Stimulated activated CD4-positive, alpha-beta T cell treated with anti-CD3 and anti-CD28 coated beads, Interleukin-2, amount 100 ng/mL, for 24 hours (primary cell): ENCODE measurements at places on chromosomes 13 and 19.

DNA sequence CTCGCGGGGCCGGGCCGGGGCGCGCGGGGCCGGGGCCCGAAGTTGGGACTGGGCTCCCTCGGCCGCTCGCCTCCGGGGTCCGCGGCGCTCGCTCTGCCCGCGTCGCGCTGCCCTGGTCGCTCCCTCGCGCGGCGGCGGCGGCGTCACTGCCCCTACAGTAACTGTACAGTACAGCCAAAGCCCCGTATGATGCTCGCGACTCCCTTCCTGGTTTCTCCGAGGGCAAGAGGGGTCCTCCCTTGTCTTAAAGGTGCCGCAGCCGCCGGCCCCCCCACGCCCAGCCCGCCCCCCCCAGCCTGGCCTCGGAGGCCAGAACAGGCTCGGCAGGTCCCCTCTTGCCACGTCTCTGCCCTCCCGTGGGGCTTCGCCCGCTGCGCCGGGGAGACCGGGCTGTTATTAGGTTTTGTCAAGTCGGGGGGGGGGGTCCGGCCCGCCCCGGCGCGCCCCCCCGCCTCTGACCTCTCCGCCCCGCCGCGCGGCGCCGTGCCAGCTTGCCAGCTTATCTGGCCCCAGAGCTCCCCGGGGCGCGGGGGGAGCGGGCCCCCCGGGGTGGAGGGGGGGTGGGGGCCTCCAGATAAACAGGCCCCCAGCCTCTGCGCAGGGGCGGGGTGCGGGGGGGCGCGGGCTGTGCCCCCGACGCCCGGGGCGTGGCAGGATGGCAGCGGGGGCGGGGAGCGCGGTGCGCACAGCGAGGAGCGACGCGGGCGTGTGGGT lies at the start of gene ZBTB7A:
Gene ZBTB7A, minus strand, starts transcription at position 218 of the 714 bp plus-strand sequence. CDS start 11,667 bp downstream, outside the sequence.
- peak; percentile 75 for DNase-seq

- DNase-seq: no peak
These were observed 5.7 kb upstream of the OR7G3 start for GRCh38 chr19:9132422-9132821.

DNA sequence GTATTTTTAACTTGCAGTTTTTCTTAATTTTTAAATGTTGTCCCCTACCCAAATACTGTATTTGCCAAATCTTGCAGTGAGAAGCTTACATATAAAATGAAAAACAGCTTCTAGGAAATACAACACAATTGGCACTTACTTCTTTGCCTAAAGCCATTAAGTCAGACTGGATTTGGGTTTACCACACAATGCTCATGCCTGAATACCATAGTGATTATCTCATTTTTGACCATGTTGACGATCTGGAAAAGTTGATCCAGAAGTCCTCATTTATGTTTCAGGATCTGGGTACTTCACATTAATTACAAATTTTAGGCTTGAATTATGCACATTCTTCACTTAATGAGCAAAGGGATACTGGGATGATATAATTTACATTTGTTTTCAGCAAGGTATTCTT lies 2.4 kb downstream of the RNF6 start:
- DNase-seq: no peak

DNA sequence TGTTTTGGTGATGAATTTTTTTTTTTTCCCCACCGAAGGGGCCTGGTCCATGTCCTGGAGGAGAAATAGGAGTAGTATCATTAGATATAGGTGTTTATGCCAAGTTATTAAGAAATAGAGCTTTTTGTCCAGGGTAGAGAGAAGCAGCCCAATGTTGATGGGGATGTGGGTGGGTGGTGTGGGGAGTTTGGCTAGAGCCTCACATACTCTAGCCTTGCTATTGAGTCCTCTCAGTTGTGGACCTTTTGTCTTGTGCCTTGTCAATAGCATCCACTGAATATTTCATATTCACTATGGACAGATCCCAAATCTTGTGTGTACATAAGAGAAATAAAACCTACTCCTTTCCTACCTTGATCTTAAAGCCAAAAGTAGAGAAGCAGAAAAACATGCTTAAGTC lies 134.0 kb downstream of the LMO7 start:
- no peak for DNase-seq

GRCh38 chr13:27971236-27971645 lies 2.1 kb upstream of the CDX2 start:
- DNase-seq: no peak

GRCh38 chr13:71589032-71589431 lies 278.0 kb downstream of the DACH1 start:
- no peak for DNase-seq

GRCh38 chr13:21319869-21320641 lies 139.0 kb downstream of the ZDHHC20 start:
- DNase-seq: no peak

DNA sequence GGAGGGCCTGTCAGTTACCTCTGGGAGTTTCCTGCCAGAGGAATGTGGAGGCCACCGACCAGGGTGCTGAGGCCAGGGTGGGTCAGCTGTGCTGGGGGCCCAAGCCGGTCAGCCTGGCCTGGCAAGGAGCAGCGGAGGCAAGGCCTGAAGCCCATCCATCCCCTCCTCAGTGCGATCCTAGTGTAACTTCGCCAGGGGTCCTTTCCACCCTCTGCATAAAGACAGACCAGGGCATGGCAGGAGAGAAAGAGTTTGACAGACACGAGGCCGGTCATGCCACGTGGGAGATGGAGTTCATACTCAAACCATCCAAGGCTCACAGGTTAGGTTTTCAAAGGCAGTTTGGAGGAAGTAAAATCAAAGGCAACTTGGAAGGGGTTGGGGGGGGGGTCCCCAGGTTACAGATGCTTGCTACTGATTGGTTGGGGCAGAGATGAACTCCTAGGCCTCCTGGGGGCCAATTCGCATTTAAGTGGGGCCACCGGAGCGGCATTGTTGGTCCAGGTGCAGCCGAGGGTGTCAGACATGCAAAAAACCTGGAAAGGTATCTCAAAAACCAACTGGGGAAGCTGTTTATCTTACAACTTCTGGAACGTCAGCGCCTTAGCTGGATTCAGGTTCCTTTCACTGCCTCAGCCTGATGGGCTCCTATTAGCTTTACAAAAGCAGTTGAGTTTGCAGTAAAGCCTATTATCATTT lies 36.8 kb upstream of the DPRX start:
- DNase-seq: no peak

DNA sequence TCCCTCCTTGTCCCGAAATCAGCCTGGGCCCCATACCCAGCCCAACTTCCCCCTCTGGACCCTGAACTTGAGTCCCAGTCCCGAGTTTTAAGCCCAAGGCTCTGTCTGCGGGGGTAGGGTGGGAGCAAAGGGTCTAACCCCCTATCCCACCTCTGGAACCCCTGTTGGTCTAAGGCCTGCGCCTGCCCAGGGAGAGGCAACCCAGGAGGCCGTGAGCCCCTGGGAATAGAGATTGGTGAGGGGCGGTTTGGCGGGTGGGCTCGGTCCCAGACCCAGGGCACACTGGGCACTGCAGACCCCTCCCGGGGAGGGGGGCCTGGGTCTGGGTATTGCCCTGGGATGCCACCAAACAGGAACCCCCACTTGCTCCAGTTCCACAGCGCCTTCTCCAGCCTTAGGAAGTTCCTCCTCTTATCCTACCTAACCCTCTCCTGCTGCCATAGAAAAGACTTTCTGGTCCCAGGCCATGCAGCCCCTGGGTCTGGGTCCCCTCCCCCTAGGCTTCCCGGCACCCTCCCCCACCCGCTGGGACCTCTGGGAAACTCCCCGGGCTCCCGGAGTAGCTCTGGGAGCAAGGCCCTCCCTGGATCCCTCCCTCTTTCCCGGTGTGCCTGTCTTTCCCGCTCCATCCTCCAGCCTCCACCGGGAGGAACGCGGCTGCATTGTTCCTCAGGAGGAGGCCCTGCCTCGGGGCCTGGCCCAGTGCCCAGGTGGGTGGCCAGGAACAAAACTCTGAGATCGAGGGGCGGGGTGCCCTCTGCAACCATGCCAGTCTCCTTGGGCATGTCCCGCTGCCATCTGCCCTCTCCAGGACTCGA lies 33.6 kb upstream of the NANOS3 start:
- no peak for DNase-seq

DNA sequence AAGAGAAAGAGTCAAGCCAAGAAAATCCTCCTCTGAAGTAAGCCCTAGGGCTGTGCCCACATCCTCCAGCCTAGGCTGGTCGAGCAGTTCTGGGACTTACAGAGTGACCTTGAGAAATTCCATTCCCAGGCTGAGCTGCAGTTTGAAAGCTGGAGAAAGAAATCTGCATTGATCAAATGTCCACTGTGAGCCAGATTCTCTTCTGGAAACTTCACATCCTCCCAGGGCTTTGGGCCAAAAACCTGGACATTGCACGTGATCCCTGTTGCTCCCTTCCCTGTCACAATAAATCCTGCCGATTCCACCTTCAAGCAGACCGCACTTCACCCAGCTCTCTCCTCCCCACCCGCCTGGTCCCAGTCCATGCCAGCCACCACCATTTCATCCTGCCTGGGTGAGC lies 15.7 kb downstream of the TMEM143 start:
- no peak for DNase-seq

DNA sequence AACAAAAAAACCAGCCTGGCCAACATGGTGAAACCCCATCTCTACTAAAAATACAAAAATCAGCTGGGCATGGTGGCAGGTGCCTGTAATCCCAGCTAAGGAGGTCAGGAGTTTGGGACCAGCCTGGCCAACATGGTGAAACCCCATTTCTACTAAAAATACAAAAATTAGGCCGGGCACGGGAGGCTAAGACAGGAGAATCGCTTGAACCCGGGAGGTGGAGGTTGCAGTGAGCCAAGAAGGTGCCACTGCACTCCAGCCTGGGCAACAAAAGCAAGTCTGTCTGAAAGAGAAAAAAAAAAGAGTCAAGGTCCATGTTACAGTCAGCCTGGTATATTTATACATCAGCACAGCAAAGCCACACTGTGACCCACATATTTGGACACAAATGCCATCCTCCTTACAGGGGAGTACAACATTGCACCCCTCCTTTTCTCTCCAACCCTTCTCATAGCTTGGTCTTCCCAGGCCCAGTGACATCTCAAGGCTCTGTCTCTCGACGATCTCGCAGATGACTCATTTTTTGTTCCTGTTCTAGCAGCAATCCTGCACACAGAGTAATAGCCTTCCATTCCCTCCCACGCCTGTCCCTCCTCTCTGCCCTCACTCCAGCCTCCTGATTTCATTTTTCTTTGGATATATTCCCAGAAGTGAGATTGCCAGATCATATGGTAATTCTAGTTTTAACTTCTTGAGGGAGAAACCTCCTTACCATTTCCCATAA lies 21.0 kb upstream of the DPP9 start:
- DNase-seq: no peak

GRCh38 chr13:33229446-33230177 lies 55.9 kb downstream of the STARD13 start:
- DNase-seq: no peak

- DNase-seq: no peak
These were observed 75.2 kb upstream of the UBAC2 start for GRCh38 chr13:99125326-99125915.

DNA sequence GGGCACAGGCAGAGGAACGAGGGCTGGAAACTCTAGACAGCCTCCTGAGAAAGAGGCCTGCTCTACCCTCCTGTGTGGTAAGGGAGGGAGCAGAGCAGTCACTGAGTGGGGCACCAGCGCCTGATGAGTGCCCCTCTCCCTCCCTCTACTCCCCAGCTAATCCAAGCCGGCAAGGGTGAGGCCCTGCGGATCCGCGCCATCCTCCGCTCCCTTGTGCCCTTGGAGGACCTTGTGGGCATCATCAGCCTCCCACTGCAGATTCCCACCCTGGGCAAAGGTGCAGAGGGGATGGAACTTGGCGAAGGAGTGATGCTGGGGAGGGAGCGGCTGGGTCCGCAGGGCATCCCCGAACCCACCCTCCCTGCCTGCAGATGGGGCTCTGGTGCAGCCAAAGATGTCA lies 67.0 kb downstream of the RYR1 start:
- no peak for DNase-seq

GRCh38 chr13:41213316-41213715 lies 18.9 kb upstream of the KBTBD7 start:
- DNase-seq: no peak

GRCh38 chr19:44260343-44260681 lies 626 bp downstream of the ZNF233 start:
- no peak for DNase-seq

- no peak for DNase-seq
These were observed 106.0 kb downstream of the USP12 start for GRCh38 chr13:27065582-27065981.

DNA sequence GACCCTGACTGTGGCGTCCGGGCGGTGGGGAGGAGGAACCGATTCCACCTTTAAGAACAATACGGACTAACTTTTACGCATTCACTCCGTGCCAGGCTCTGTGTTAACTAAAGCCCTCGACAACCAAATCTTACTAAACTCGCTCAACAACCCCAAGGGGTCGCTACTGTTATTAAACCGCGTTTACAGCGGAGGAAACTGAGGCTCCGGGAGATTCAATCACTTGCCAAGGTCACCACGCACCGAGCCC lies 1.2 kb downstream of the SAMD1 start:
- DNase-seq: peak; percentile 31

DNA sequence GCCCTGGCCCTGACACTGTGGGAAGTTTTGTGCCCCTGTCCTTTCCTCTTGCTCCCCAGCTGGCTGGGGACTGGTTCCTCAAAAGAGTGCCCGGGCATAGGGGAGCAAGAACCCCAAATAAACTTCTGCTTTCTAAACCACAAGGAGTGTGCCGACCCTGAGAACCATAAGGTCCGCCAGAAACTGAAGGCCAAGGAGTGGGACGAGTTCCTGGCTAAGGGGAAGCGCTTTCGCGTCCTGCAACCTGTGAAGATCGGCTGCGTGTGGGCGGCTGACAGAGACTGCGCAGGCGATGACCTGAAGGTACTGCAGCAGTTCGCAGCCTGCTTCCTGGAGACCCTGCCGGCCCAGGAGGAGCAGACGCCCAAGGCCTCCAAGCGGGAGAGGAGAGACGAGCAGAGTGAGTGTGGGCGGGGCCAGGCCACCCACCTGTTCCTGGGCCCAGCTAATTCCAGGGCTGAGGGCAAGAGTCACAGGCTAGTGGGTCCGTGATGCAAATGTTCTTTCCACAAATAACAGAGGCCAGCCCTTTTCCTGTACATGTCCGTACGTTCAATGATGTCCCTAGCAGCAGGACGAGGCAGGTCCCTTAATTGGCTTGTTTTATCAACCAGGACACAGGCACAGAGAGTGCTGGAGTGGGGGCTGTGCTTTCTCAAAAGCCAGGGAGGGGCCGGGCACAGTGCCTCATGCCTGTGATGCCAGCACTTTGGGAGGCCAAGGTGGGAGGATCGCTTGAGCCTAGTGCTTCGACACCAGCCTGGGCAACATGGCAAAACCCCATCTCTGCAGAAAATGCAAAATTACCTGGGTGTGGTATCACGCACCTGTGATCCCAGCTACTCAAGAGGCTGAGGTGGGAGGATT lies 25.6 kb downstream of the UBXN6 start:
- no peak for DNase-seq

GRCh38 chr13:112760435-112760834 lies 70.6 kb downstream of the ATP11A start:
- DNase-seq: no peak
